Panc1 (cell line): ENCODE measurements at places on chromosomes 13 and 19.

DNA sequence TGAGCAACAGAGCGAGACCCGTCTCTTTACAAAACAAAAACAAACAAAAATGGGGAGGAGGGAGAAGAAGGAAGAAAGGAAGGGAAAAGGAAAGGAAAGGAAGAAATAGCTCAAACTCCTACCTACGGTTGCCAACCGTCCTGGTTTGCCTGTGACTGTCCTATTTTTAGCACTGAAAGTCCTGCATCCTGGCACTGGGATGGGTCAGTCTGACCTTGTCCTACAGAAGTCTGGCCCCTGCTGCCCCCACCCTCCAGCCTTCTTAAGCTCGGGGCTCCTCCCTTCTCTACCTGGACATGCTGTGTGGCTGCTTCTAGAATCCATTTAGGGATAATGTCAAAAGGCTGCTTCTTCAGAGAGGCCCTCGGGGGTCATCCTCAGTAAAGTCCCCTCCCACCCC, 1.2 kb upstream of the STXBP2 start:
- DNase-seq = no peak

DNA sequence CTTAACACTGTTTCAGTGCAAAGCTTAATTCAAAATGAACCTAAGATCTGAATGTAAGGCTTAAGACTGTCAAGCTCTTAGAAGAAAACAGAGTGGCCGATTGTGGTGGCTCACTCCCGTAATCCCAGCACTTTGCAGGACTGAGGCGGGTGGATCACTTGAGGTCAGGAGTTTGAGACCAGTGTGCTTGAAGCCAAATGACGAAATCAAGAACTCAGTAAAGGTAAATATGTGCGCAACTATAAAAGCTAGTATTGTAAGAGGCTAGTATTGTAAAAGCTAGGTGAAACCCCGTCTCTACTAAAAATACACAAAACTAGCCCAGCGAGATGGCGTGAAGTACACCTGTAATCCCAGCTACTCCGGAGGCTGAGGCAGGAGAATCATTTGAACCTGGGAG, 12.7 kb downstream of the ATP4B start:
- DNase-seq = no peak

GRCh38 chr13:40207001-40207478, 459.4 kb downstream of the FOXO1 start:
- no peak for DNase-seq

GRCh38 chr13:92315265-92315664, 911.3 kb upstream of the GPC6 start:
- DNase-seq = no peak

GRCh38 chr13:41411060-41411459, 46.3 kb upstream of the RGCC start:
- no peak for DNase-seq

DNA sequence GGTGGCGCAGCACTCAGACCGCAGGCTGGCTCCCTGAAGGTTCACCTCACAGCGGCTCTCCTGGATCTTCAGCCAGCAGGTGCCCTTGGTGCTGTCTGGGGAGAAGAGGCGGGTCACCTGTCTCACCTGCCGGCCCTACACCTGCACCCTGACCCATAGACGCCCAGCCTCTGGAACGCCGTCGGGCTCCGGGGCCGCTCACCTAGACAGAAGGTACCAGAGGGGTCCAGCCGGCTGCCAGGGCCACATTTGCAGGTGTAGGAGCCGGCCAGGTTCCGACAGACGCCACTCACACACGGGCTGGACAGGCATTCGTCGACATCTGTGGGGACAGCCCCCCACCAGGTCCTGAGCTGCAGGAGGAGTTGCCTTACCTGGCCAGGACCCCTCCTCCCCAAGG, 22.9 kb downstream of the FBN3 start:
- no peak for DNase-seq

DNA sequence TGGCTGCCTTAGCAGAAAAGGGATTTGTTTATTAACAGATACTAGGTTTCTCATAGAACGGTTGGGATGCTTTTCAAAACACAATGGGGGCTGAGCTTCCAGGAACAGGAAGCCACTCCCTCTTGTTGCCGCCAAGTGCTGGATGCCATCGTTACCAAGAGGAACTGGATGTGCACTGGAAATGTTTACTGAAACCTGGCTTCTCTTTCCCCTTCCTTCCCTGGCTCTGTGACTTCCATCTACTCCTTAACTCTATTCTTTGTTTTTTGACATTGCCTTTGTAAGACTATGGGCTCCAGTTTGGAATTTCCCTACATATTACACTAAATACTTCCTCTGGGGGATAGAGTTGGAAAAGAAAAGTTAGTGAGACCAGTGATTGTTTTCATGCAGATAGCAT, 11.7 kb upstream of the KL start:
- no peak for DNase-seq

- no peak for DNase-seq
Measured at GRCh38 chr13:109722068-109722467, 64.3 kb downstream of the IRS2 start.

GRCh38 chr13:51636349-51636890, 52.2 kb downstream of the WDFY2 start:
- DNase-seq = no peak
